ENCODE measurements at places on chromosomes 11 and 22.

GRCh38 chr22:41934284-41935014 is 7.8 kb upstream of the TNFRSF13C start:
- DNase-seq, result no peak

DNA sequence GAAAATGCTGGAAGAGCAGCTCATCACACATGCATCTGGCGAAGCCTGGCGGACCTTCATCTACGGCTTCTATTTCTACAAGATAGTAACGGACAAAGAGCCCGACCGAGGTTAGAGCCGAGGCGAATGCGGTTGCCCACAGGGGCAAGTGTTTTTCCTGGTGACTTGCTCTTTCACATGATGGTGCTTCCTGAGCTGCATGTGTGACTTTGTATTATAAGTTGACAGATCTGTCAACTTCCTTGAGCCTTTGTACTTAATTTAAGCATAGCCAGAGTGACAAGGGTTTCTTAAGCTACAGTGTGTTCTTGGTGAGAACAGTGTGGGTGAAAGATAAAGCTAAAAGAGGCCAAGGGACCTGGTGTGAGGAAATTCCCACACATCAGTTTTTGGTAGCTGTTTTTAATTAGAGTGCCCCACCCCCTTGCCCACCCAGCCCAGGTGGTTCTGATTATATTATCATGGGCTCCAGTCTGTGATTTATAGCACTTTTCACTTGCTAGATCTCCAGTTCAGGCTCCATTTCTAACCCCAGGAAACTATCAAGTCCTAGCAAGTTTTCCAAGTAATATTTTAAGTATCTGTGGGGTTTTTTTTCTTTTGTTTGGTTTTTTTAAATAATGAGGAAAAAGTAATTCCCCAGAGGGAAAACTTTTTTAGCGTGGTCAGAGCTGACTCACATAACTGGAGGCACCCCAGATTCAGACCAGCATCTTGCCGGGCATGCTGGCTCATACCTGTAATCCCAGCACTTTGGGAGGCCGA is 68.0 kb upstream of the YWHAH start:
- no peak for DNase-seq

- no peak for DNase-seq
These were observed at the start of gene SLC22A24 for GRCh38 chr11:63144121-63144520. Gene SLC22A24, minus strand, starts transcription at chr11:63144221. Its CDS starts 442 bp downstream, at chr11:63143779.

DNA sequence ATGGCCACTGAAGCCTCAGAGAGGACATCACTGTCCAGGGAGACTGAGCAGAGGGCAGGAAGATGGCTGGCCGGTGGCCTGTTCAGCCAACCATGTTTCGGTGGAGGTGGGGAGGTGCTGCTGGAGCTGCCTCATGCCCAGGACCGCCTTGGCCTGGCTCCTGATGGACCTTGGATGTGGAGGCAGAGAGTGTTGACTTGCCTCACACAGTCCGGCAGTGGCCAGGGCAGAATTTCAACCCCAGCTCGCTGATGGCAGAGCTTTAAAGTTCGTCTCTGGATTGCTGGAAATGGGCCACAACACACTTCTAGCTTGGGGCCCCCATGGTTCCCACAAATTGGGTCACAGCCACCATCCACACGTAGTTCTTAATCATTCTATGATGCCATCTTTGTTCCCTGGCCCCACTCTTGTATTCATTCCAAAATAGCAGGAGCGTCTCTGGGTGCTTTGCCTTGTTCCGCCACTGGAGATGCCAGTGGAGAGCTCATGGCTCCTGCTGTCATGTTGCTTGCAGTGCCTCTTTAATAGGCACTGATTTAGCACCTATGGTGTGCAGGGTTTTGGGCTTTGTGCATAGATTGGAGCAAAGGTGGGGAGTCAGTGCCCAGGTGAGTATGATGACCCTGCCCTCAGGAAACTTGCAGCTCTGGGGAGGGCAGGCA is 5.6 kb downstream of the MAPK8IP1 start:
- no peak for DNase-seq

GRCh38 chr22:17358415-17358814 is 10.8 kb upstream of the CECR2 start:
- DNase-seq, result no peak

DNA sequence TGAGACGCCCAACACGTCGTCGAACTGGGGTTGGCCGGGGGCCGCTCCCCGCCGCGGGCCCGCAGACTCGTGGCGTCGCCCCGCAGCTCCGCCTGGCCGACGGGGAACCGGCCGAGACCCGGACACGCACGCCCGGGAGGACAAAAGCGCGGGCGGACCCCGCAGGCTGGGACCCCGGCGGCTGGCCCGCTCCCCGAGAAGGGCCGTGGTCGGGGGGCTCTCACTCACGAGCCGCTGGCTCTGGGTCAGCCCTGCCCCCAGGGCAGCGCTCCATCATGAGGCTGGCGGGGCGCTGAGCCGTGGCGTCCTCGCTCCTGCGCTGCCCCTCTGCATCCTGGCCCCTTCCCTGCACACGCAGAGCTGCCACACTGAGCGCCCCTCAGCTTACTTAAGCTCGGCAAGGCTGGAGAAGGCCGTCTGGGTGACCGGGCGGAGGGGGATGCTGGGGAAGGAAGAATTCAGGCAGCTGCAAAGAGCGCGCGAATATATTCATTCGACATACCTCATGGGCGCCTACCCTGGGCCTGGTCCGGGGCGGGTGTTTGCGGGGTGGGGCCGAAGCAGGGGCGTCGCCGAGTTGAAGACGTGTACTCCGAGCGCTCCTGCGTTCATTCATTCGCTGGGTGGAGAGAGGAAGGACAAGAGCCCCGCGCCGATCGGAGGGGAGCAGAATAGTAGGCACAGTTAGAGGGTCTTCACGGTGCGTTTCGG is 579 bp upstream of the CYB5R2 start:
- DNase-seq, result no peak

Measured in activated CD4-positive, alpha-beta T cell treated with anti-CD3 and anti-CD28 coated beads, Interleukin-2, Interleukin-4, amounts not matched to agents 100 ng/mL and 50 ng/mL, durations not matched to agents 16 hours and 8 hours (primary cell).